ENCODE measurements at places on chromosomes 2 and 18.

DNA sequence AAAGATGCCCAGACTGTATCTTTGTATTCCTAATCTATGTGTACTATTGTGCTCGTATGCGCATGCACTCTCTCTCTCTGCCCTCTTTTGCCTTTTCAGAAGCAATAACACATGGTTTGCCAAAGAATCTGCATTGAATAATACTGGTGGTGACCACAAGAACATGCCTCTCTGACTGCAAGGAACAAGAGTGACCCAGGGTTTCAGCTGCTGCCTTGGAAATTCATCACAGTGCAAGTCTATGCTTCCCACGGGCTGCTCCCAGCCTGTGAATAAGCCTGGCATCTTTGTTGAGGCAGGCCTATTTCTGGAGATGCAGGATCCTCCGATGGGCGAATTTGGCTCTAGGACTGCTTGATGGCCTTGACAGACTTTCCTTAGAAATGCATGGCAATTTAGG lies 689.4 kb upstream of the FANCL start:
- H3K4me3 ChIP-seq = no peak overlapping the region
- H3K27ac ChIP-seq = no peak overlapping the region
- DNase-seq = no peak
- H3K4me1 ChIP-seq = no peaks in the 10 kb centered on the region
- no peaks in the 10 kb centered on the region for H3K36me3 ChIP-seq
- no peaks in the 10 kb centered on the region for H3K27me3 ChIP-seq

DNA sequence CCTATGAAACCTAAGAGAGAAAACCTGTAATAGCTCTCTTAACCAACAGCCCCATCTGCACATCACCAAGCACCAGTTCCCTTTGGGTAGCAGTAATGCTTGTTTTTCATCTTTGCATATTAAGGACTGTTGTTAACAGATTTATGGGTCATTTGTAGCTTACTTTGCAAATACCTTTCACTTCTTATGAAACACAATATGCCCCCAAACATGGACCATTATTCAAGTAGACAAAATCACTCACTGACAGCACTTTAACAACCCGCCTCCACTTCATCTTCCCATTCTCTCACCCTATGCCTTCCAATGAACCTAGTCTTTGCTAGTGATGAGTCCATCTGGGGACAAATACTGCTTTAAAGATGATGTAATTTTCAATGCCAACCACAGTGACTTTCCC lies 64.4 kb downstream of the GFPT1 start:
- peak overlapping the region; percentile 36 for H3K27ac ChIP-seq
- H3K27me3 ChIP-seq = no peaks in the 10 kb centered on the region
- peaks cover 15% of the 10 kb centered on the region for H3K4me1 ChIP-seq
- peaks cover 21% of the 10 kb centered on the region for H3K36me3 ChIP-seq
- no peak for DNase-seq
- no peak overlapping the region for H3K4me3 ChIP-seq

DNA sequence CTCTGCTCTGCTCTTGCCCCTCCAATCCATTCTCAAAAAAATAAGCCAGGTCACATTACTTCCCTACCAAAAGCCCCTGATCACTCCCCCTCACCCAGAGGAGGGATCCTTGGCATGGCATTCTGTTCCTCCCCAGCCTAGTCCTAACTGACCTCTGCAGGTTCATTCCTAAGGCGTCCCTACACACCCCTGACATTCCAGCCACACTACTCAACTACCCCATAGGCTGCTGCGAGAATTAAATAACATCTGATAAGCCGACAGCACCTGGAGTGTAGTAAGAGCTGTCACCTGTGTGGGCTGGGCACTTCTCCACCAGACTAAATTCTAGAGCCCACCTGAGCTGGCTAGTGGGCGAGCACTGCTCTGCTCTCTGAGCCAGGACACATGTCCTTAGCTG lies 44.7 kb upstream of the SLC1A4 start:
- no peaks in the 10 kb centered on the region for H3K27me3 ChIP-seq
- H3K36me3 ChIP-seq = no peaks in the 10 kb centered on the region
- no peak overlapping the region for H3K4me3 ChIP-seq
- peak overlapping the region; percentile 49 for H3K27ac ChIP-seq
- no peak for DNase-seq
- peaks cover 4% of the 10 kb centered on the region for H3K4me1 ChIP-seq

- H3K4me1 ChIP-seq = no peaks in the 10 kb centered on the region
- no peaks in the 10 kb centered on the region for H3K36me3 ChIP-seq
- no peaks in the 10 kb centered on the region for H3K27me3 ChIP-seq
- DNase-seq = no peak
- H3K4me3 ChIP-seq = no peak overlapping the region
Observed at GRCh38 chr2:188664951-188665595, 309.1 kb upstream of the COL3A1 start.

- no peaks in the 10 kb centered on the region for H3K36me3 ChIP-seq
- H3K27ac ChIP-seq = no peak overlapping the region
- H3K4me1 ChIP-seq = no peaks in the 10 kb centered on the region
- H3K27me3 ChIP-seq = no peaks in the 10 kb centered on the region
- H3K4me3 ChIP-seq = no peak overlapping the region
Observed at GRCh38 chr2:214902286-214902685, 92.8 kb upstream of the BARD1 start.

DNA sequence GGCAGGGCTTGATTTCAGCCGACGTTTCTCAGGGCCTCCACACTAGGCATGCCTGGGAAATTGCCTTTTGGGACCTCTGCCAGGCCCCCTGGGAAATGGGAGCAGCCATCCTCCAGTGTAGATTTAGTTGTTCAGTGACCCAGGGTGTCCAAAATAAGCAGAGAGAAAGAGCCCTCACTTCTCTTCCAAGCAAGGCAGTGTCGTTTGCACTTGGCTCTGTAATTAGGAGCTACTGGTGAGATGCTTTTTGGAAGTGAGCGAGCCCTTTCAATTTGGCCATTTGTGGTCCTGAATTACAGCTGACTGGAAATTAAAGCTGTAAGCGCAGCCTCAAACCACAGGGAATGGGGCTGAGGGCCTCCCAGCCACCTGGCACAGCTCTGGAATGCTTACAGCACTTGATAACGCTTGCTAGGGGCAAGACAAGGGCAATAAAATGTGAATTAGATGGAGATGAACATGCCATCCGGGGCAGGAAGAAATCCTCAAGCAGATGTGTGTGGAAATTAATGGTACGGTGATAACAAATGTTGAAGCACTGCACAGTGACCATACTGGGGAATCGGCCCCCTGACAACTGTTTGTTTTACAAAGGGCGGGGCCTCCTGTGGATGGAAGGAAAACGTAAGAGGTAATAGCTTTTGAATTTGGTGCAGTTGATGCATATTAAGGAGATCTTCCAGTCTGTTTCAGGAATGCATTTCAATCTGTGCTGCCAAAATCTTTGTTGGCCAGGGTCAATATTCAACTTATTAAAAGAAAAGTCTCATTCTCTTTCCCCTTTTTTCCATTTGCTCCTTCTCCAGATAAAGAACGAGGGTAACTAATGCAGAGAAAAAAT lies 173.1 kb downstream of the UXS1 start:
- peak overlapping the region; percentile 58 for H3K27ac ChIP-seq
- peaks cover 3% of the 10 kb centered on the region for H3K4me1 ChIP-seq
- DNase-seq = no peak
- peak overlapping the region; percentile 10 for H3K4me3 ChIP-seq
- H3K27me3 ChIP-seq = no peaks in the 10 kb centered on the region

GRCh38 chr2:62415019-62415431 lies 91.0 kb downstream of the TMEM17 start:
- no peaks in the 10 kb centered on the region for H3K4me1 ChIP-seq
- no peaks in the 10 kb centered on the region for H3K27me3 ChIP-seq
- no peak overlapping the region for H3K27ac ChIP-seq
- H3K36me3 ChIP-seq = no peaks in the 10 kb centered on the region
- H3K4me3 ChIP-seq = no peak overlapping the region

GRCh38 chr2:172248381-172248780 lies 145.7 kb upstream of the DLX2 start:
- H3K4me3 ChIP-seq = no peak overlapping the region
- H3K27me3 ChIP-seq = no peaks in the 10 kb centered on the region
- H3K27ac ChIP-seq = no peak overlapping the region
- H3K4me1 ChIP-seq = no peaks in the 10 kb centered on the region

DNA sequence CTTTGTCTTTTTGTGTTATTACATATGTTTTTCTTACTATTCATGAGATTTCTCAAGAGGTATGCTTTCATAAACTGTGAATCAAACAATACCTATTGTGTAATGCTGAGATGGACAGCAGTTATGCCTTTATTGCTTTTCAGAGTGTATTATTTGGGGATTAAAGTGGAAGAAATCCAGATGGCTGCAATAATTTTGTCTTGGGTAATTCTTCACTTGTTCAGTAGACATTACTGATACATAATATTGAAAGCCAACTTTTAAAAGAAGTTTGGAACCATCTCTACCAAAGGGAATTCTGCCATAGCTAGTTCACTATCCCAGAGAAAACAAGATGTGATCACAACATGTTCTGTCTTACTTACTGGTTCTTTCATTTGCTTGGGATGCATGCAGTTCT lies 253.4 kb upstream of the ZSWIM2 start:
- H3K27me3 ChIP-seq = no peaks in the 10 kb centered on the region
- no peaks in the 10 kb centered on the region for H3K4me1 ChIP-seq
- DNase-seq = no peak
- no peak overlapping the region for H3K27ac ChIP-seq

DNA sequence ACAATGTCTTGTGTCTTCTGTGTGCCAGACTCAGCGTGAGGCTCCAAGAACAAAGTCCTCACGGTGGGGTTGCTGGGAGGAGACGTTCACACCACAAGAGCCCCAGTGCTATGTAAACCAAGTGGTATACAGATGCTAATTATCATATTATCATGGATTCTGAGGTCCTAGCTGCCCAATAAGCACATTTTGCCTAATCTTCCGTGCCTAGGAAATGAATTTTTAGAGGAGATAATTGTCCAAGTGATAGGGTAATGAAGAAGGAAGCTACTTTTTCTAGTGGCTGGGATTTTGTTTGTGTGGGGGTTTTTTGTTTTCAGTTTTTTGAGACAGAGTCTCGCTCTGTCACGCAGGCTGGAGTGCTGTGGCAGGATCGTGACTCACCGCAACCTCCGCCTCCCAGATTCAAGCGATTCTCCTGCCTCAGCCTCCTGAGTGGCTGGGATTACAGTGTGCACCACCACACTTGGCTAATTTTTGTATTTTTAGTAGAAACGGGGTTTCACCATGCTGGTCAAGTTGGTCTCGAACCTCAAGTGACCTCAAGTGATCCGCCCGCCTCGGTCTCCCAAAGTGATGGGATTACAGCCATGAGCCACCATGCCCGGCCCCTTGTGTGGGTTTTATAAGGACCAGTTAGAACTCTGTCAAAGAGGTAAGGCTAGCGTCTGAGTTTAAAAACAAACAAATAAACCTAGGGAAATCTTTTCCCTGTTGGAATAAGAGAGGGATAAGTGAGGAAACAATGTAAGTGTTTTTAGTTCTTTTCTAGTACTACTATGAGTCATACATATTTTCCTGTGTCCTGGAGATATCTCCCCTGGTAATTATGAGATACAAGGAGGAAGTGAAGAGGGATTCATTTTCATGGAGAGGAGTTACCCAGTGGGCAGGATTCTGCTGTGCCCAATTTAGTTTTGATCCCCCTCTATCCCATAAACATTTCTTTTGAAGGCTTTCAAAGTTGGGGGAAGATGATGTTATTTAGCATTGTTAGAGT lies 9.5 kb upstream of the SMAD7 start:
- no peaks in the 10 kb centered on the region for H3K27me3 ChIP-seq
- no peaks in the 10 kb centered on the region for H3K36me3 ChIP-seq
- no peak for DNase-seq
- no peak overlapping the region for H3K4me3 ChIP-seq

GRCh38 chr18:71443706-71444480 lies 1100.2 kb downstream of the CBLN2 start:
- no peak overlapping the region for H3K4me3 ChIP-seq
- no peak for DNase-seq
- no peak overlapping the region for H3K27ac ChIP-seq
- H3K36me3 ChIP-seq = no peaks in the 10 kb centered on the region
- H3K4me1 ChIP-seq = no peaks in the 10 kb centered on the region
- H3K27me3 ChIP-seq = no peaks in the 10 kb centered on the region

DNA sequence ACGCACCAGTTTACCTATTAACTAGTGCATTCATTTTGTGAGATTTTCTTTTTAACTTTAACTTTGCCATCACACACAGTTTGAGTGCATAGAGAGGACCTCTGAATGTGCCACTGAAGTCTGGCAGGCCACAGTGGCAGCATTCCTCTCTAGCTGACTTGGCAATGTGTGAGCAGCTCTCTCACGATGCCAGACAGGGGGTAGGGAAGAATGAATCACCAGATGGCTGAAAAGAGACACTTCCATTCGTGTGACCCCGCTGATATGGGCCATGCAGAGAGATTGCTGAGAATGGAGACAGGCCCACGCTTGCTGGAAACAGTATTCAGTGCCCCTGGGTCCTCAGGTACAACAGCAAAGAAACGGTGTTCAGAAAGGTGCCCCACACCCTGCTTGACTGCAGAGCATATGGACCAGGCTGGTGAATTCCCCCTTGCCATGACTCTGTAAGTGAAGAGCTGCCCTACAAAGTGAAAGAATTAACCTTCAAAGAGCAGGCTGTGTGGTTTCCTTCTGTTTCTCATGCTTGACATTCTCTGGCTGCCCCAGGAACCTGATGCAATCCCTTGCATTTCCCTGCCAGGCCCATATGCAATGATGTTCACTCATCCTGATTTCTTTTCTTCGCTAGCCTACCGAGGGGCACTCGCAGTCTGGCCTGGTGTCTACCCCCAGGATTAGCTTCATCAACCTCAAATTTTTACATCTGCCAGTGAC lies 236.1 kb downstream of the CDH20 start:
- no peaks in the 10 kb centered on the region for H3K36me3 ChIP-seq
- no peak for DNase-seq
- peak overlapping the region; percentile 42 for H3K27ac ChIP-seq

DNA sequence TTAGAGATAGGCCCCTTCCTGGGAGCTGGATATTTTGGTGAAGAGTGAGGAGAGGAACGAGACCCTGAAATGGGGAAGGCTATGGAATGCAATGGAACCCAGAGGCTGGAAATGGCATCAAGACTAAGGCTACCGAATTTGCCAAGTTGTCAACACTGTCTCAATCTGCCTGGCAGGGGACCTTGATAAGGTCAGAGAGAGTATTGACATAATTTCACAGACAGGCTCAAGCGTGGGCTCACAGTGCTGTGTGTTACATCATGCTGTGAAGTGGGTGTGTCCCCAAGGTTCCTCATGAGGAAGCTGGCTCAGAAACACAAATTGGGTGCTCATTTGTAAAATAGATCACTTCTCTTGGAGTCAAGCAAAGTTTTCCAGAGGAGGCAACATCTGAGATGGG lies 51.8 kb upstream of the CYRIA start:
- no peak overlapping the region for H3K27ac ChIP-seq
- no peaks in the 10 kb centered on the region for H3K4me1 ChIP-seq
- DNase-seq = no peak
- no peaks in the 10 kb centered on the region for H3K27me3 ChIP-seq

- H3K4me1 ChIP-seq = no peaks in the 10 kb centered on the region
- H3K36me3 ChIP-seq = no peaks in the 10 kb centered on the region
- no peaks in the 10 kb centered on the region for H3K27me3 ChIP-seq
- no peak overlapping the region for H3K4me3 ChIP-seq
Observed at GRCh38 chr2:57510704-57511103, 535.9 kb upstream of the VRK2 start.

Data from ascending aorta (tissue), 2 donors.